ENCODE measurements at places on chromosomes 1 and 21. TPM values are rescaled to one million over a fixed set of nuclear protein-coding genes. Genes with fewer than 3 reads are reported as not detected.
A peak's percentile ranks its signal among the peaks of the same experiment; 100 is the strongest.

- no peaks in the 10 kb centered on the region for H3K27me3 ChIP-seq
- no peaks in the 10 kb centered on the region for H3K4me1 ChIP-seq
- H3K36me3 ChIP-seq: no peaks in the 10 kb centered on the region
- H3K27ac ChIP-seq: no peak overlapping the region
Measured at GRCh38 chr21:44368711-44369446, 15.5 kb downstream of the TRPM2 start.

GRCh38 chr1:204889681-204890383 is 19.2 kb downstream of the NFASC start:
- peak overlapping the region; percentile 81 for H3K27ac ChIP-seq
- no peak overlapping the region for H3K4me3 ChIP-seq
- no peaks in the 10 kb centered on the region for H3K36me3 ChIP-seq
- no peaks in the 10 kb centered on the region for H3K4me1 ChIP-seq
- no peaks in the 10 kb centered on the region for H3K27me3 ChIP-seq

Gene SEC22B
- total RNA-seq: 22.5 TPM

Gene RGS8
- total RNA-seq: not detected

DNA sequence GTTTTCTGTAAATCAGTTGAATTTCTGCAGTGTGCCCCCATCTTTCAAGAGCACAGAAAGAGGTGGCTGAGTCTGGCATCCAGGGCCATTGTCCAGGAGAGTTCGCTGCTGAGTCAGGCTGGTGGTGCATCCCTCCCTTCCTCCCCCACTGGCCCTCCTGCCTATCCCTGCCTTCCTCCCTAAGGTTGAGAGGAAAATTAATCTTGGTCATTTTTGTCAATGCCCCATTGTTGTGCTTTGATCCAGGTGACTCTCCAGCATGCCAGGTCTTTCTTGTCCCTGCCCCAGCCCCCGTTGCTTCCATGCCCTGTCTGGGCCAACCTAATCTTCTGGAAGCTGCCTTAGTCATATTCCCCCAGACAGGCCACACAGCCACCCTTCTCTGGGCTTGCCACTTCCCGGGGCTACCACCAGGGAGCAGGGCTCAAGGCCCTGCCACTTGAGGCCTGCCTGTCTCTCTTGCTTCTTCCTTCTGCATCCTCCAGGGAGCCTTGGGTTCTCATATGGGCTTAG is 26.6 kb downstream of the PROK1 start:
- DNase-seq: no peak
- H3K4me1 ChIP-seq: peaks cover 8% of the 10 kb centered on the region
- H3K27me3 ChIP-seq: no peaks in the 10 kb centered on the region

Gene SPRR1A
- total RNA-seq: not detected

DNA sequence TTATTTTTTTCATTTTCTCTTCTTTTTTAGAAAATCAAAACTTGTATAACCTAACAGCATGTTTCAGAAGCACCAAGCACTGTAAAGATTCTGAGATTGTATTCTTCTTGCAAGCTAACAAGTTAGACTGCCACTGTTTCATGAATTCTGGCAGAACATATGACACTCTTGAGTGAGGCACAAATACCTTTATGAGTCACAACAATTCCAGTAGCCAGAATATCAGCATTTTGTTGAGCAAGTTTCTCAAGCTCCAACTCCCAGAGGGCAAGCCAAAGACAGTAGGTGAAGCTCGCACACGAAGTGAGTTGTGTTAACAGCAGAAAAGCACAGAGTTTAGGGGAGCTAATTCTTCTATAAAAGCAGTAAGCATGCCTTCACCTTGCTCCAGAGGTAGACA is 268.8 kb upstream of the NCAM2 start:
- H3K4me1 ChIP-seq: no peaks in the 10 kb centered on the region
- no peak overlapping the region for H3K4me3 ChIP-seq
- H3K27me3 ChIP-seq: no peaks in the 10 kb centered on the region
- DNase-seq: no peak

Gene ALX3
- total RNA-seq: not detected

GRCh38 chr1:233730809-233731208 is 116.9 kb downstream of the KCNK1 start:
- no peak overlapping the region for H3K4me3 ChIP-seq
- no peaks in the 10 kb centered on the region for H3K27me3 ChIP-seq
- no peaks in the 10 kb centered on the region for H3K4me1 ChIP-seq
- DNase-seq: no peak
- H3K27ac ChIP-seq: no peak overlapping the region
- no peaks in the 10 kb centered on the region for H3K36me3 ChIP-seq

Gene LPGAT1
- total RNA-seq: 41.4 TPM

Gene ARMH1
- 0.66 TPM for total RNA-seq

- H3K27ac ChIP-seq: no peak overlapping the region
- no peak for DNase-seq
- no peaks in the 10 kb centered on the region for H3K36me3 ChIP-seq
- H3K4me3 ChIP-seq: no peak overlapping the region
Measured at GRCh38 chr1:151733126-151733525, 11.8 kb downstream of the RIIAD1 start.

Gene DNTTIP2
- 25.1 TPM for total RNA-seq

GRCh38 chr1:26097696-26098095 is 13.9 kb upstream of the PDIK1L start:
- H3K4me3 ChIP-seq: no peak overlapping the region

Gene OR10J1
- not detected for total RNA-seq

DNA sequence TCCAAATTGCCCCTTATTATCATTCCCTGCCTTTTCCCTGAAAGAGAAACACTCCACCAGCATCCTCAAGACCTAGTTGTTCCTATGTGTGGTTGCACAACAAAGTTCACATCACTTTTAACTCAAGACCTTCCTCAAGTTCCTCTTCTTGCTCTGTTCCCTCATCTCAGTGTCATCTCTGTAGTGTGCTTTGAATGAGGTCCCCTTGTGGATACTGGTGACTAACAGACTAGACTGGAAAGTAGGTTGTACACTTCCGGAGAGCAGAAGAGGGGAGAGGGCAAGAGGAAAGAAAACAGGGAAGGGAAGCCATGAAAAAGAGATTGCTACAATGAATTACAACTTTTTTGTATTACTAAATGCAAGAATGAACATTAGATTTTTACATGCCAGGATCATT is 853.8 kb downstream of the USP25 start:
- H3K36me3 ChIP-seq: no peaks in the 10 kb centered on the region
- peak overlapping the region; percentile 93 for H3K27ac ChIP-seq
- peaks cover 70% of the 10 kb centered on the region for H3K4me1 ChIP-seq
- H3K4me3 ChIP-seq: no peak overlapping the region
- H3K27me3 ChIP-seq: no peaks in the 10 kb centered on the region

DNA sequence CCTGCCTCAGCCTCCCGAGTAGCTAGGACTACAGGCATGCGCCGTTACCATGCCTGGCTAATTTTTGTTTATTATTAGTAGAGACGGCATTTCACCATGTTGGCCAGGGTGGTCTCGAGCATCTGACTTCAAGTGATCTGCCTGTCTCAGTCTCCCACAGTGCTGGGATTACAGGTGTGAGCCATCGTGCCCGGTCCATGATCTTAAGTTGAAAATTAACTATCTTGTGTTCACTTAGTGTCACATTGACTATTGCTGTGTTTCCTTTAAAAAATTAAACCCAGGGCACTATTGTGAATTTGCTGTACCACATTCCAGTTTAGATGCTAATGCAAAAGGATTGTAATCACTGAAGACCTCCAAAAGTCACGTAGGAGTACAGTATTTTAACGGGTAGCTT is 14.1 kb downstream of the CMPK1 start:
- H3K4me1 ChIP-seq: no peaks in the 10 kb centered on the region
- no peaks in the 10 kb centered on the region for H3K36me3 ChIP-seq
- no peak overlapping the region for H3K27ac ChIP-seq
- H3K27me3 ChIP-seq: no peaks in the 10 kb centered on the region
- no peak overlapping the region for H3K4me3 ChIP-seq

DNA sequence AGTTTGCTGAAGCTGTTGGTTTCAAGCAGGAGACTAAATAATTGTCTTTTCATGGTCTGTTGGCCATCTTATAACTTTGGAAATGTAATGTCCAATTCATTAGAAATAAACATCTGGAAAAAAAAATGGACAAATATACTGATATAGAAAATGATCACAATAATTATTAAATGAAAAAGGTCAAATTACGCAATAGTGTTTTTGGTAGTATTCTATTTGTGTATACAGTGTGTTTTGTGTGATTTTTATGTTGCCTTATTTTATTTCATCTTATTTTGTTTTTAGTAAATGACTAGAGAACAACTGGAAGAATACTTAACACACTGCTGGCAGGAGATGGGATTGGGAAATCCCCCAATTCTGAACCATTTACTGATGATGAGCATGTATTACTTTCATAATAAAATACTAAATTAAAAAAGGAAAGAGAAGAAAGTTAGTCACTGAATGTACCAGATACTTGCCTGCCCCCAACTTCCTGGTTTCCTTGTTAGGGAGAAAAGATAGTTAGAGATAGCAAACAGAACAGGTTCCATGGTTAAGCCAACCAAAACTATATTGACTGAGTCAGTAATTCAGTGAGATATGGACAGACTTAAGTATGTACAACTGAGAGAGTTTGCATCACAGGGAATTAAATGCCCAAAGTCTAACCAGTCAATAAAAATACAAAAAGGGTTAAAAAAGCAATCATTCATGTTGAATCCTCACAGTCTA is 24.0 kb upstream of the SAMD13 start:
- no peaks in the 10 kb centered on the region for H3K36me3 ChIP-seq
- DNase-seq: no peak
- no peak overlapping the region for H3K4me3 ChIP-seq
- no peak overlapping the region for H3K27ac ChIP-seq
- H3K4me1 ChIP-seq: no peaks in the 10 kb centered on the region
- no peaks in the 10 kb centered on the region for H3K27me3 ChIP-seq

- DNase-seq: peak; percentile 71
- H3K27me3 ChIP-seq: peaks cover 28% of the 10 kb centered on the region
- H3K4me3 ChIP-seq: peak overlapping the region; percentile 46
- peaks cover 17% of the 10 kb centered on the region for H3K4me1 ChIP-seq
- H3K27ac ChIP-seq: no peak overlapping the region
- H3K36me3 ChIP-seq: no peaks in the 10 kb centered on the region
Measured at GRCh38 chr21:31558962-31559367, 100.5 kb upstream of the SOD1 start.

Gene NR5A2
- 3.8 TPM for total RNA-seq

Gene SPRR1B
- not detected for total RNA-seq

GRCh38 chr21:32545948-32546441 is 39.3 kb downstream of the TCP10L start:
- H3K4me3 ChIP-seq: no peak overlapping the region
- DNase-seq: no peak
- H3K36me3 ChIP-seq: no peaks in the 10 kb centered on the region
- no peaks in the 10 kb centered on the region for H3K4me1 ChIP-seq
- H3K27me3 ChIP-seq: no peaks in the 10 kb centered on the region

DNA sequence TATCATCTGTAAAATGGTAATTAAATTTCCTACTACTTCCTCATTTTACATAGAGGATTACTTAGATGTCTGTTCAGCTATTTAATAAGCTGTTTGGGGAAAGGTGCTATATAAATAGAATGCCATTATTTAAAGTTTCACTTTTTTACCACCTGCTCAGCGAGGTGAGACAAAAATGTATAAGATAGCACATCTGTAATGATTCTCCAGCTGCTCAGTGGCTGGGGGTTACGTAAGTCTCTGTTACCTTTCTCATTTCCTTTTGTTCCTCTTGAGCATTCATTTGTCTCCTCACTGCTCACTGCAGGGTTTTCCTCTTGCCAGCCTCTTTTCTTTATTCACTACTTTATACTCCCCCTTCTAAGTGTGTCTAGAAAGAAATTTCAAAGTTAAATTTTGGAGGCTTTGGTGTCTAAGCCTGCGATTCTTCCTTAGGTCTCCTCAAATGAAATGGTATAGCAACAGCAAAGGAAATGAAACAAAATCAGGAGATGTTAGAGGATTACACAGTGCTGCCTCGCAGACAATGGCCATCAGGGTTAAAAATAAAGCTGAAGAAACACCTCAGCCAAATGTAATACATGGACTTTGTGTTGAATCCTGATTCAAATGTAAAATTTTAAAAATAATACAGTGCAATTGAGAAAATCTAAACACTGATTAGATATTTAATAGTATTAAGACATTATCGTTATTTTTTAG is 6.8 kb downstream of the RGS8 start:
- H3K27me3 ChIP-seq: no peaks in the 10 kb centered on the region
- no peak overlapping the region for H3K27ac ChIP-seq
- no peaks in the 10 kb centered on the region for H3K36me3 ChIP-seq
- no peak overlapping the region for H3K4me3 ChIP-seq

GRCh38 chr1:3483801-3484444 is 29.5 kb downstream of the ARHGEF16 start:
- peak; percentile 14 for DNase-seq
- no peaks in the 10 kb centered on the region for H3K27me3 ChIP-seq
- peaks cover 7% of the 10 kb centered on the region for H3K4me1 ChIP-seq
- no peak overlapping the region for H3K4me3 ChIP-seq

- no peaks in the 10 kb centered on the region for H3K36me3 ChIP-seq
- no peaks in the 10 kb centered on the region for H3K4me1 ChIP-seq
- H3K4me3 ChIP-seq: no peak overlapping the region
- no peak for DNase-seq
- no peak overlapping the region for H3K27ac ChIP-seq
Measured at GRCh38 chr1:190159146-190159545, 318.5 kb downstream of the BRINP3 start.

GRCh38 chr1:107004421-107004820 is 52.1 kb upstream of the PRMT6 start:
- H3K27me3 ChIP-seq: no peaks in the 10 kb centered on the region
- H3K36me3 ChIP-seq: no peaks in the 10 kb centered on the region
- H3K4me3 ChIP-seq: no peak overlapping the region
- H3K4me1 ChIP-seq: no peaks in the 10 kb centered on the region

GRCh38 chr1:223631956-223632355 is 33.5 kb downstream of the CAPN8 start:
- H3K36me3 ChIP-seq: no peaks in the 10 kb centered on the region
- H3K27ac ChIP-seq: no peak overlapping the region
- H3K4me1 ChIP-seq: no peaks in the 10 kb centered on the region
- H3K27me3 ChIP-seq: no peaks in the 10 kb centered on the region
- no peak overlapping the region for H3K4me3 ChIP-seq

- H3K27me3 ChIP-seq: no peaks in the 10 kb centered on the region
- DNase-seq: no peak
- peak overlapping the region; percentile 75 for H3K4me3 ChIP-seq
Measured at GRCh38 chr21:32413697-32414578, 1.4 kb downstream of the EVA1C start.

Gene ROR1
- 41.3 TPM for total RNA-seq

Gene LRRC52
- not detected for total RNA-seq

Gene AGMAT
- total RNA-seq: not detected

DNA sequence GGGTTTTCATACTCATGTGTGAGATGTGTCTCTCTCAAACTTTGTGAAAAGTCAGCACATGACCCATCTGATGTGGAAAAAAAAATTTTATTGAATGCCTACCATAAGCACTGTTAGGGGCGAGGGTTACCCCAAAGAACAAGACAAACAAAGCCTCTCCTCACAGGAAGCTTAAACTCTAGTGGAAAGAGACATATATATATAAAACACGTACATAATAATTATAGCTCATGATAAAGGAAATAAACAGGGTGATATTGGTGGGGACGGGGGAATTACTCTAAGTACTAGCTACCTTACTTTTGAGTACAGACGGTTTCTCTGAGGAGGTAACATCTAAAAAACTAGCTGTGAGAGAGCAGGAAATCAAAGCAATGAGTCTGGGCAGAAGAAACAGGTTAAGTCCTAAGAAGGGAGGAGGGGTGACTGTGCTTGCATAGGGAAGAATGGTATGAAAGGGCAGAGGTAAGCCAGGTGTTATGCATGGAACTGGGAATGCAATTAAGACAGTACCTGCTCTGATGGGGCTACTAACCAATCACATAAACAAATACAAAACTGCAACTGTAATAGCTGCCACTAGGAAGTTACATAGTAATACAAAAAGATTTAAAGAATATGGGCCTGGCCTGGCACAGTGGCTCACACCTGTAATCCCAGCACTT is 4.5 kb downstream of the LIN9 start:
- H3K4me1 ChIP-seq: no peaks in the 10 kb centered on the region
- H3K27ac ChIP-seq: no peak overlapping the region
- no peak overlapping the region for H3K4me3 ChIP-seq
- H3K27me3 ChIP-seq: no peaks in the 10 kb centered on the region

Data from tibial nerve (tissue), 4 donors.